Endothelial cell of umbilical vein (primary cell): ENCODE measurements at places on chromosomes 7 and 10.

DNA sequence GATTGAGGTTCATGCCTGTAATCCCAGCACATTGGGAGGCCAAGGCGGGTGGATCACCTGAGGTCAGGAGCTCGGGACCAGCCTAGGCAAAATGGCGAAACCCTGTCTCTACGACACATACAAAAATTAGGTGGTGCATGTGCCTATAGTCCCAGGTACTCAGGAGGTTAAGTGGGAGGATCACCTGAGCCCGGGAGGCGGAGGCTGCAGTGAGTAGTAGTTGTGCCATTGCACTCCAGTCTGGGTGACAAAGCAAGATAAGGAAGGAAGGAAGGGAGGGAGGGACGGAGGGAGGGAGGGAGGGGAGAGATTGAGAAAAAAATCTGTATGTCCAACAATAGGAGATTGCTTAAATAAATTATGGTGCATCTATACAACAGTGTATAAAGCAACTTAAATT is 13.2 kb downstream of the TLL2 start:
- no peak for DNase-seq

GRCh38 chr7:121062671-121063279 is 74.3 kb downstream of the CPED1 start:
- DNase-seq = no peak

GRCh38 chr10:93913706-93914105 is 19.9 kb downstream of the SLC35G1 start:
- DNase-seq = no peak

GRCh38 chr10:17747883-17748550 is 4.0 kb upstream of the TMEM236 start:
- DNase-seq = no peak

GRCh38 chr10:66307826-66308225 is 618.0 kb upstream of the LRRTM3 start:
- DNase-seq = no peak

- no peak for DNase-seq
These were observed 255.7 kb upstream of the LRRN3 start for GRCh38 chr7:110835218-110835617.

- no peak for DNase-seq
These were observed 374.8 kb downstream of the INHBA start for GRCh38 chr7:41328131-41328530.
